Activated gamma-delta T cell (primary cell): ENCODE measurements at places on chromosomes 6 and 20.

DNA sequence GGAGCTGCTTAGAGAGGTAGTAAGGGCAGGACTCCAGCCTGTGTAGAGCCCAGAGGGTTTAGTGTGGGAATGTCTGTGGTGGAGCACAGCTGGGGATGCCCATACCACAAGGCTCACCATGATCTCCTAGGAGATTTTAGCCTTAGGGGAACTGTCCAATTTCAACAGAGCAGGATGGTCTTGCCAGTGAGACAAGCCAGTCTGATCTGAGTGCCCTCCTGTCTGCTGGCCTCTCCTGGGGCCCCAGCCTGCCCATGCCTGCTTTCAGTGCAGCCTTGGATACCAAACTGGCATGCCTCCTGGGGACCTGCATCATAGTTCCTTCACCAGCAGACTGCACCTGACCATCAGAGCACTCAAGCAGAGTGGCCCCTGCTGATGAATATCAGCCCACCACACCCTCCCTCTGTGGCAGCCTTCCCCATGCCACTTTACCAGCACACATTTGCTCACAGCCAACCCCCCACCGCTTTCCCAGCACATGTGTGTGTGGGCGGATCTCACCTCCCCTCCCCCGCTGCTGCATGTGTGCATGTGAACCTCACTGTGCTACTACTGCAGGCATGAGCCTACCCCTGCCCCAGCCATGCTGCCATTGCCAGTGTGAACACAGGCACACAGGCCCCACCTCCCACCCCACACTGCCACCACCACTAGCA, 7.9 kb upstream of the TREM1 start:
- no peak for DNase-seq

GRCh38 chr6:151141685-151142084, 98.1 kb upstream of the AKAP12 start:
- no peak for DNase-seq

GRCh38 chr6:83193747-83194566, 800 bp downstream of the RWDD2A start:
- DNase-seq, result peak; percentile 19

DNA sequence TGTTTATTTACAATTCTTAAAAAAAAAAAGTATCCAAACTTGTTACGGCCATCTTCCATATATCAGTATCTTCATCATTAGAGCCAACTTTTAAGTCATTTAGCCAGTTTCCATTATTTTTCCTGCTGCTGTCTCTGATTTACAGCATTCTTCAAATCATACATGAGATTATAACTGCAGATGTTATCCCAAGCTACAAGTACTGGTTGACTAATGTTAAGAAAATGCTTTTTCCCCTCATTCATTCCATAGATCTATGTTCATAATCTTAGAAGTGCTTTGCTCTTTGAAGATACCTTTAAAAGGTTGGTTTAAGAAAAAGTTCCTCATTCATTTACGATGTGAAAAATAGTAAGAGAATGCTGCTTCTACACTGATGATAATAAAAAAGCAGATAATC, 158.7 kb downstream of the RNGTT start:
- DNase-seq, result no peak

DNA sequence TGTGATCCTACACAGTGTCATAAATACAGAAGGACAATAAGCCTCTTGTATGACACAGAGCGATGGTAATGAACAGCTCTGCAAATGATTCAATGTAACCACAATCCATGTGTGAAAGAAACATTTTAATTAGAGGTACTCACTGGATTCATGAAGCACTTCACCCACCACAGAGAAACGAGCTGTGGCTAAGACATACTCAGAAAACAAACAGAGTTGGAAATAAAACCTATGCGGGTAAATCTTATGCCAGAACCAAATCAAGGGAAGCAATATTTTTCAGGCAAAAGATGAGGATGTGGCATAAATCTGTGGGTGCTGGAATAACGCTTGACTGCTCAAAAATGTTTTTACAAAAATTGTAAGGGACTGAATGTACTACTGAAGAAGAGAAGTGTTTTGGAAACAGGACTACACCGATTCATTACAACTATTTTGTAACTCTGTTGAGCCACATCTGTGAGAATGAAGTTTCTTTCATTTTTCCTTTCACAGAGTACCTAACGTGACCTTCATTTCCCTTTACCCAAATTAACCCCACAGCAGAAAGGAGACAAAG, 112.1 kb downstream of the WDR27 start:
- DNase-seq, result no peak

GRCh38 chr6:41646026-41646795, 7.9 kb downstream of the MDFI start:
- no peak for DNase-seq

DNA sequence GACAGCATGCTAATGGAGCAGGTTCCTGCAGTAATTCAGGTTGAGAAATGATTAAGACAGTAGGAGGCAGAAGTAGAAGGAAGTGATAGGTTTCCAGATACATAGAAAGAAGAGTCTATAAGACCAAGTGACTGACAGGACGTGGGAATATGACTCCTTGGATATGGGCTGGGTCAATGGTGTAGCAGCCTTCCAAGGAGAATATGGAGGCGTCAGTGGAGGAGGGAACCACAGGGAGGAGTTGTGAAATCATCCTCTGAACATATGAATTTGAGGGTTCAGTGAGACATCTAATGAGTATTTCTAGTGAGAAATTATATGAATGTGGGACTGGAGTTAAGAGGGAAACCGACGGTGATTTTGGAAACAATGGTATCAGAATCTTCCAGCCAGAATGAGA, 43.3 kb downstream of the NUDT3 start:
- DNase-seq, result no peak

GRCh38 chr6:144406796-144407195, 121.7 kb downstream of the UTRN start:
- DNase-seq, result no peak

DNA sequence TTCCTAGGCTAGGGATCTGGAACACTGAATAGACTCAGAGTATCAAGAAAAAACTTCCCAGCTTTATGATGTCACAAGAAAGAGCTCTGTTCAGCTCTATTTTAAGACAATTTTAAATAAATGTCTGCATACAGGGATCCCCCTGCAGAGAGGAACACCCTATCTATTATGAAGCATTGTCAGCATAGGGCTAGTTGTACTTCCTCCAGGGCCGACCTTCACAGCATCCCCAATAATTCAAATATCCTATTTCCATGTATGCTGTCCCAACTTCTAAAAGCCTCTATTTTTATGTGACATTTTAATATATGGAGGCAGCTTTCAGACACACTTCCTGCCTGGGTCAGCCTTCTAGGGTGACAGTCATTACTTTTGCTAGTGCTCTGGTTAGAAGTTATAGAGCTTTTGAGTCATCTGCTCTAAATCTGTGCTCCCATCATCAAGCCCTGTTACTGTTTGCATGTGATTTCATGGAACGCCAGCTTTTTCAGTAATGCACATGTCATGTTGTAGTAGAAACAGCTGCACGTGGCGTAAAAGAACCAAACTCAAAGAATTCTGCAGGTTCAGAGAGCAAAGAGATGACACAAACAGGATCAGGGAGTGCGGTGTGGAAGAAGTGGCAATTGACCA, 189.2 kb downstream of the ADGB start:
- no peak for DNase-seq

DNA sequence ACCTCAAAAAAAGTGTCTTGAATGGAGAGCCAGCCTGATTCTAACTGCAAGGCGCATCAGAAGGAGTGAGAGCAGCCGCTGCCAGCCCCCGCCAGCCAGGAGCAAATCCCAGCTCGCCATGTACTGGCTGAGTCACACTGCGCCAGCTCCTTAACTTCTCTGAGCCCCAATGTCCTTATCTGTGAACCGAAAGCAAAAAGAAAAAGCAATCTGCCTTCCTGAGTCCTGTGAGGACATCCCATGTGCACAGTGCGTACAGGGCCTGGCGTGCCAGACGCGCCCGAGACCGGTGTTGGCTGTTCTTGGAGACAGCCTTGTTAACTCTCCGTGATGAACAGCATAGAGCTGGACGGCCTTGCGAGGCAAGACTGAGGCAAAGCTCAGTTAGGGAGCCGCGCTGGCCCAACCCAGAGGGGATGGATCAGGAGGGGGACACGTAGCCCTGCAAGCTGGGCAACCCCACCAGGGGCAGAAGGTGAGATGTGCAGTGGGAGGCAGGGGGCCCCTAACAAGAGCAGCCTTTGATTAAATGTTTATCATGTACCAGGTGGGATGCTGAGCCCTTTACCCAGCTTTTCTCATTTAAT, 122.7 kb downstream of the AGPAT4 start:
- DNase-seq, result no peak
